Renal pelvis (tissue), 12 donors: ENCODE measurements at places on chromosomes 3 and 15. TPM values are rescaled to one million over a fixed set of nuclear protein-coding genes. Genes with fewer than 3 reads are reported as not detected.

GRCh38 chr15:79440355-79440908 lies 8.3 kb downstream of the MINAR1 start:
- no peak for DNase-seq

GRCh38 chr3:46960081-46960701 lies 16.4 kb downstream of the CCDC12 start:
- DNase-seq, result no peak

- no peak for DNase-seq
Observed at GRCh38 chr3:27093771-27094170, 275.4 kb downstream of the NEK10 start.

GRCh38 chr3:134029734-134030378 lies at the start of gene SLCO2A1:
Gene SLCO2A1 (minus strand): TSS chr3:134029925. CDS start chr3:134029802, 123 bp downstream.
- peak; percentile 74 for DNase-seq

GRCh38 chr15:58932710-58933280 lies 684 bp downstream of the SLTM start:
- peak; percentile 36 for DNase-seq

- DNase-seq, result no peak
Observed at GRCh38 chr3:124019291-124019690, 27.4 kb upstream of the ROPN1 start.

- no peak for DNase-seq
Observed at GRCh38 chr15:63073497-63074172, 31.1 kb downstream of the TPM1 start.

- no peak for DNase-seq
Observed at GRCh38 chr3:18716101-18716500, 291.0 kb upstream of the SATB1 start.

GRCh38 chr3:29092348-29092747 lies 188.5 kb upstream of the RBMS3 start:
- no peak for DNase-seq

GRCh38 chr3:16377196-16377595 lies 112.2 kb downstream of the OXNAD1 start:
- DNase-seq, result no peak

DNA sequence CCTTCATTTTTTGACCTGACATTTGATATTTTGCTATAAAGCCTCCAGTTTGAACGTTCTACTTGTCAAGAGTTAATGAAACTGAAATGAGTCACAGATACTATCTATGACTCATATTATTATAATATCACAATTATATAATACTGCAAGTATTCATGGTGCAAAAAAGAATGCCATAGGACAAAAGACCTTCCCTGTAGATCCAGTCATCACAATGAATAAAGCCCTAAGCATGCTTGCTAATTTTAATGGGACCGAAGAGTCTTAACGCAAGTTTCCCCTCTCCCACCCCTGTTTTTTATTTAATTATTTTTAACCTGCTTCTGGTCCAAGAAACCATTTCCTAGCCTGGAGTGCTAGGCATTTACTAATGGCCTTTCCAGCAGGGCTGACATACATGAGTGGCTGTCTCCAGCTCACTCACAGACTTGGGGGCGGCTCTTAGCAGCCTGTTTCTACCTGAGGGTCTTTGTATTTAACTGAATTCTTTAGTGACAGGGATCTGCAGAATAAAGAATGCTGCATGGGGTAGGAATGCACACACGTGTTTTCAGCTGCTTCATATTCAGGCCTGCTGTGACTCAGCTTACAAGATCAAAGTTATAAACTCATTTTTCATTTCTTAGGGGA lies 61.2 kb downstream of the THBS1 start:
- no peak for DNase-seq

C3orf20 gene
- 0.19 TPM for polyA plus RNA-seq

ZIC4 gene
- polyA plus RNA-seq, result not detected
